ENCODE measurements at places on chromosomes 6 and 20.

GRCh38 chr6:22327881-22328280 lies 31.0 kb upstream of the PRL start:
- no peak for DNase-seq

- no peak for DNase-seq
Observed at GRCh38 chr6:378958-379409, 12.6 kb upstream of the IRF4 start.

- DNase-seq: no peak
Observed at GRCh38 chr20:53003420-53004154, 31.4 kb downstream of the TSHZ2 start.

GRCh38 chr20:41005361-41005729 lies 23.3 kb upstream of the TOP1 start:
- no peak for DNase-seq

DNA sequence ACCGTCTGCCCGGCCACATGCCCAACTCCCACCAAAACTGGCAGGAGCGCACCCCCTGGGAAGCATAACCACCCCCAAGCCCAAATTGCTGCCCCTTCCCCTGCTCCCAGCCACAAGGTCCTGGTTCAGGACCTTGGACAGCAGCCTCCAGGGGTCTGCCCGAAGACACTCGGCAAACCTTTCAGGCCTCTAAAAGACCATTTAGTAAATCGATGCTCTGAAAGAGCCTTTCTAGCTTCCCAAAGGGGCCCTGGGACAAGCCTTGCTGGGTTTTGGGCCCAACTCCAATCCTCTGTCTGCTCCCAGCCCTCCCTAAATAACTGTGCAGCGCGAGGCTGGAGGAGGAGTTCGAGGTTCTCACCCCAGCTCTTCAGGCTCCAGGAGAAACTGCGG lies 30.5 kb downstream of the GRM4 start:
- no peak for DNase-seq

DNA sequence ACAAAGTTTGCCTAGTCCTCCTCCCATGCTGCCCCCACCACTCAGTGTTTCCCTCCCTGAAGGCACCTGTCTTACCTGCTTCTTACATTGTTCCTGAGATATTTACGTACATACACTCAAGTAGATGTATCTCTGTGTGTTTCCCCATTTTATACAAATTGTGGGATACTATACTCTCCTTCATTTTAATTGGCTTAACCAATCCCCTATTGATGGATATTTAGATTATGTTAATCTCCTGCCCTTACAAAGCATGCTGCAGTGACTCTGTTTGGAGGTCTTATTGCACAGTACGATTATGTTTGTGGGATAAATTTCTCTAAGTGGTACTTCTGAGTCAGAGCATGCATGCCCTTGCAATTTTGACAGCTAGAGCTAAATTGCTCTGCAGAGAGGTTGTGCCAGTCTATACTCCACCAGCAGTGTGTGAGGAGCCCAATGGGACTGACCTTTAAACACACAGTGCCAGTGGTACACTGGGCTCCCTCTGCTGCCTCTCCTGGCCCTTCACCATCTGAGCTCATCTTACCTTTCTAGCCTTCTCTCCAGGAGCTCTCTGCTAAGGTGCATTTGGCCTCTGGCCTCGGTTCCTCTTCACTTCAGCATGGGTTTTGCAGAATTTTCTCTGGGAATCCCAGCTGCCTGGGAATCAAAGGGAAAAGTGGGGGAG lies 57.4 kb downstream of the LYRM2 start:
- DNase-seq: no peak

- no peak for DNase-seq
Observed at GRCh38 chr6:154766288-154766687, 33.1 kb downstream of the SCAF8 start.

DNA sequence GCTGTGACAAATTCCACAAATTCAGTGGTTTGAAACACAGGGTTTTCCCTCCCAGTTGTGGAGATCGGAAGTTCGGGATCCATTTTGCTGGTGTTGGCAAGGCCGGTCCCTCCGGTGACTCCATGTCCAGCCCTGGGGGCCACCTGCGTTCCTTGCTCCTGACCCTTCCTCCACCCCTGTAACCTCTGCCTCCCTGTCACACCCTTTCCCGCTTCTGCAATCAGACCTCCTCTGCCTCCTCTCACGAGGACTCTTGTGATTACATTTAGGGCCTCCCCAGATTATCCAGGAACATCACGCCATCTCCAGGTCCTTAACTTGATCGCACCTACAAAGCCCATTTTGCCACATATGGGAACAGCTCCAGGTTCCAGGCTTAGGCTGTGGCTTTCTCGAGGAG lies 12.5 kb downstream of the RPS6KA2 start:
- no peak for DNase-seq

- DNase-seq: no peak
Observed at GRCh38 chr20:25188218-25188617, 7.3 kb upstream of the ENTPD6 start.

DNA sequence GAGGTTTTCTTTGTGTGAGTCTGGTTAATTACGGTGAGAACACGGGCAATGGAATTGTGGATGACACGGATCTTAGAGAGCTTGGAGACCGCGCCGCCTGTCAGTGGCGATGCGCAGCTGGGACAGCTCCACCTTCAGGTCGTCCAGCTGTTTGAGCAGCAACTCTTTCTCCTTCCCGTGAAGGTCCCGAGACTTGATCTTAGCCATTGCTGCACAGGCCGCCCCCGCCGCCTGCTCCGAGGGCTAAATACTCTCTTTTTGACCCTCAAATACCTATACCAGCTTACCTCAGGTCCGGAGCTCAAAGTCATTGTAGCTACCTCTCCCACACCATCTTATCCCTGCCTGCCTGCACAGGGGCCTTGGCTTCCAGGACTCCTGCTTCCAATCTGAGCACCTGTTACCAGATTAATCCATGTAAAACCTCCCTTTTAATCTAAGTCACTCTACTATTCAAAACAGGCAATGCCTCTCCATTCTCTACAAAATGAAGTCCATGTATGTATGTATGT lies 100.2 kb downstream of the PREP start:
- no peak for DNase-seq

DNA sequence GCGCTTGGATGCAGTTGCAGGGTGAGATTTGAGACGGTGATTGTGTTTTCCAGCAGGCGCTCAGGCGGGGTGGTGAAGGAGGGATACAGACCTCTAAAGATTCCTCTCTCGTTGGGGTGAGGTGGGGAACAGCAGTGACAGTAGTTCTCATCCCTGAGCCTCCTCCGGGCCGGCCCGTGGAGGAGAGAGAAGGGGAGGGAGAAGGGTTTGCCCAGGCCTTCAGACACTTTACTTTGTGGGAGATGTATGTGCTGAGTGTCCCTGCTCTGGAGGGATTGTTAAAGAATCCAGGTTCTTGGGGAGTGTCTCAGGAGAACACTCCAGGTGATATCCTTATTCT lies 41.0 kb downstream of the PSMB9 start:
- DNase-seq: no peak

- no peak for DNase-seq
Observed at GRCh38 chr6:134593887-134594286, 276.0 kb upstream of the SGK1 start.

GRCh38 chr6:108847738-108848115 lies 495 bp upstream of the ARMC2 start:
- DNase-seq: no peak

DNA sequence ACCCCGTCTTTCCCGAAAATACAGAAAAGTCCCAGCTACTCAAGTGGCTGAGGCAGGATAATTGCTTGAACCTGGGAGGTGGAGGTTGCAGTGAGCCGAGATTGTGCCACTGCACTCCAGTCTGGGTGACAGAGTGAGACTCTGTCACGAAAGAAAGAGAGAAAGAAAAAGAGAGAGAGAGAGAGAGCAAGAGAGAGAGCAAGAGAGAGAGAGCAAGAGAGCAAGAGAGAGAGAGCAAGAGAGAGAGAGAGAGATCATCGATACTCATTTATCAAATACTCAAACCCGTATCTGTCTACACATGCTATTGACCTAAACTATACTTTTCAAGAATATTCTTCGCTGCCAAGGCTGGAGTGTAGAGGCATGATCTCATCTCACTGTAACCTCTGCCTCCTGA lies 28.2 kb upstream of the SALL4 start:
- no peak for DNase-seq

GRCh38 chr6:2097464-2097863 lies 147.9 kb downstream of the GMDS start:
- DNase-seq: no peak

GRCh38 chr6:159152041-159152440 lies 17.2 kb upstream of the FNDC1 start:
- no peak for DNase-seq

GRCh38 chr20:35776513-35777101 lies 4.8 kb downstream of the PHF20 start:
- DNase-seq: no peak

GRCh38 chr6:38131527-38131965 lies 312.0 kb downstream of the ZFAND3 start:
- DNase-seq: no peak

DNA sequence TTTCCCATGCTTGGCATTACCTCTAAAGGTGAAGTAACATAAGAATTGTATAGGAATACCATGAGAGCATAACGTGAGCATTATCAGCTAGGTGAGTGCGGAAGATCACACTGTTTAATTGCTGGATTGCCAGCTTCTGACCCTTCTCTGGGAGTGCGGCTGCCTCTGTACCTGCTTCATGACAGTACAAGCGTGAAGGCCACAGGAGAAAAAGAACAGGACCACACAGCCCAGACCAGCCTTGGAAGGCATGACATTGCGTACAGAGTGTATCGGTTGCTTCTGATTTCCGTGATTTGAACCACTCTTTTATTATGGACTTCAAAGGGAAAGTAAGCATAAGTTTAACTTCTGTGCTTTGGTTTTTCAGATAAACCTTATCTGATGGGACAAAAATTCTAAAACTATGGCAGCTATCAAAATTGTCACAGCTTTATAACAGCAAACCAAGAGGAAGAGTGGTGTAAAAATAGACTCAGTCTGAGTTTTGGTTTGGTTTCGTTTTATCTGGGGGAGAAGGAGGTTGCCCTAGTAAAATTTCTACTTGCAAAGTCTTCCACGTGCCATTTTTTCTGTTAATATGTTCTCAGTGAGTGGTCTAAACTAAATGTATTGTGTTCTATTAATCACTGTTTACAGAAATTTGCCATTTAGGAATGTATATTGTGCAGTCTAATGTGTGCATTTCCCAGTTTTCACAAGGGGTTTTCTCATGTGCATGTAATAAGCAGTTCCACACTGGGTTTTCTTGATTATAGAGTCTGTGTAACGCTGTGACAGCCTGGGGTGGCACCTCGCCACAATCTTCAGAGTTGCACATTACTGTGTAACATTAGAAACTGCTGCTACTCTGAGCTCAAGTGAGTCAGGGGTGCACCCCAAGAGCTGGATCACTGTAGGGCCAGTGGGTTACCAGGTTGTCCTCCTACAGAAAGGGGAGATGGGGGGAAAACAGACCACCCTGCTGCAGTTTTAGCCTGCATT lies 97.3 kb downstream of the RPP40 start:
- no peak for DNase-seq

DNA sequence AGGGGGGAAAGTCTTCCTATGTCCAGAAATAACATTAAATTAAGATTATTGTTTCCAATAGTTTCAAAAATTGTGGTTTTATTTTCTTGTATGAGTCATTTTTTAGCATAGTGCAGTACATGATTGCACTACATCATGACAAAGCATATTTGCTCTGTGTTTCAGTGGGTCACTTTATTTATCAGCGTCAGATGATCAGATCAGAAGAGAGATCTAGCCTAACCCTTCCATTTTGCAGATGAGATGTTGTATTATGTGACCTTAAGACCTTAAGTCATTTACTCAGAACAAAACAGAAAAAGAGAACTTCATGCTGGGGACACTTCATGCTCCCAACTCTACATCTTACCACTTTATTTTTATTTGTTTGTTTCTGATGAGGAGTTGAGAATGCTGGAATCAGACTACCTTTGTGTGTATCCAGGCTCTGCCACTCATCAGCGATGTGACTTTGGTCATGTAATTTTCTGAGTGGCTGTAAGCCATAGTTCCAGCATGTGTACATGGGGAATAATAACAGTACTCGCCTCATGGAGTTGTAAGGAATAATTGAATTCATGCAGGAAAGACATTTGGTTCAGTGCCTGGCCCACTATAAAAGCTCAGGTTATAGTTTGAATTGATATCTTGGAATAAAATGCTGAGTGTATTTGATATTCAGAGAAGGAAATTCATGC lies 13.5 kb downstream of the EYA4 start:
- no peak for DNase-seq

DNA sequence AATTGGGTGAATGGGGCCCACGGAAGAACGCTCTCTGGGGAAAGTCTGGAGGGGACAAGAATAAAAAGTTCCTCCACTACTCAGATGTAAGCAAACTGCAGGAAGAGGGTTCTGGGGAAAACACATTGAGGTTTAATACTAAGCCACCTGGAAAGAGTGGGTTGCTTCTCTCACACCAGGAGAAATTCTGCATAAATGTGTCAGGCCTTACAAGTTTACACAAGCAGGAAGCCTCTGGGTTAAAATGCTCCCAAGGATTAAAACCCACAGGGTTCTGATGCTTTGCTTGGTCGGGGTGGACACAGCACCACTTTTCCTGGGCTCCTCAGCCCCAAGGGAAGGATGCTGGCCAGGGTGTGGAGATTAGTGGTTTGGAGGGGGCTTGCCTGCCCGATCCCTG lies 122.1 kb upstream of the SLC22A23 start:
- DNase-seq: no peak

DNA sequence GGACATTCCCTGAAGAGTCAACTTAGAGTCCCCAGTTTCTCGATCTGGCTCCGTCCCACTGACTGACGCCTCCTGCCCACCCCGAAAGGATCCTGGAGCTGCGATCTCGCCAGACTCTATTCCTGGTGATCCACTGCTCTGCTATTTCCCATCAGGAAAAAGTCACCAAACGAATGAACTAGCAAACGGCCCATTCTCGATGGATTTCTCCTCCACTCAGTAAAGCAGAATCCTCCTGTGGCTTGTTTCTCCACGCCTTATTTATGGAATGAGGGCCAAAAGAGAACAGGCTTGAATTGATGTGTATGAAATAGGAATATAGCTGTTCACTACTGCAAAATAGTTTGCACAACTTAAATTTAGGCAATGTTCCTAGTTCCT lies 5.4 kb downstream of the NKX2-4 start:
- DNase-seq: no peak

- no peak for DNase-seq
Observed at GRCh38 chr6:139175389-139175948, 40.6 kb downstream of the HECA start.

GRCh38 chr6:146066506-146066905 lies 37.6 kb downstream of the GRM1 start:
- DNase-seq: no peak

DNA sequence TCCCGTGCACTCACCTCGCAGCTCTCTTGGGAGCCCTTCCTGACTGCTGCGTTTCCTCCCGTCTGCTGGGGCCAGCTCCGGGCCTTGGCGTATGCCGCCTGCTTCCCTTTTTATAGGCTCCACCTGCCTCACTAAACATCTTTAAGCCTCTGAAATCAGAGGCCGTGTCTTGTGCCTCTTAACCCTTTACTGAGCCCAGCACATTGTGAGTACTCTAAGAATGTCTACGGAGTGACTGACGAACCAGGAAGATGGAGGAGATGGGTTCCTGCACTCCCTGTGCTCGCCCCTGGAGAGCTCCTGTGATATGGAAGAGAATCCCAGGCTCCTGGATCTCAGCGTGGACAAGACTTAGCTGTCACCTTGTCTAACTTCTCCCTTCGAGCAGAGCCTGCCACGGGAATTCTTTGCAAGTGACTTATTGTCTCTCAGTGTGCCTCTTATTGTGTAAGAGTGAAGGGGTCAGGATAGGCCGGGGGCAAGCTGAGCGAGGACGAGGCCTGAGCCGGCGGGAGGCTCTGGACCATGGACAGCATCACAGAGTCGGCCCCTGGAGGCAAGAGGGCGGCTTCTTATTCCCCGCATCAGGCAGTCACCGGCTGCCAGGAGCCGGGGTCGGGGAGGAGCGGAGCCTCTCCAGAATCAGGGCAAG lies 70.9 kb upstream of the CCDC167 start:
- no peak for DNase-seq
